ENCODE measurements at places on chromosomes 7 and 10.

GRCh38 chr7:98877692-98878364, 504 bp upstream of the TRRAP start:
- H3K4me3 ChIP-seq, result peak overlapping the region; percentile 70
- no peak overlapping the region for H3K27ac ChIP-seq
- peaks cover 20% of the 10 kb centered on the region for H3K36me3 ChIP-seq
- DNase-seq, result no peak
- peaks cover 3% of the 10 kb centered on the region for H3K27me3 ChIP-seq

- no peak overlapping the region for H3K27ac ChIP-seq
- no peak overlapping the region for H3K4me3 ChIP-seq
- no peaks in the 10 kb centered on the region for H3K27me3 ChIP-seq
- DNase-seq, result no peak
These were observed 397.6 kb downstream of the MAGI2 start for GRCh38 chr7:79055722-79056415.

DNA sequence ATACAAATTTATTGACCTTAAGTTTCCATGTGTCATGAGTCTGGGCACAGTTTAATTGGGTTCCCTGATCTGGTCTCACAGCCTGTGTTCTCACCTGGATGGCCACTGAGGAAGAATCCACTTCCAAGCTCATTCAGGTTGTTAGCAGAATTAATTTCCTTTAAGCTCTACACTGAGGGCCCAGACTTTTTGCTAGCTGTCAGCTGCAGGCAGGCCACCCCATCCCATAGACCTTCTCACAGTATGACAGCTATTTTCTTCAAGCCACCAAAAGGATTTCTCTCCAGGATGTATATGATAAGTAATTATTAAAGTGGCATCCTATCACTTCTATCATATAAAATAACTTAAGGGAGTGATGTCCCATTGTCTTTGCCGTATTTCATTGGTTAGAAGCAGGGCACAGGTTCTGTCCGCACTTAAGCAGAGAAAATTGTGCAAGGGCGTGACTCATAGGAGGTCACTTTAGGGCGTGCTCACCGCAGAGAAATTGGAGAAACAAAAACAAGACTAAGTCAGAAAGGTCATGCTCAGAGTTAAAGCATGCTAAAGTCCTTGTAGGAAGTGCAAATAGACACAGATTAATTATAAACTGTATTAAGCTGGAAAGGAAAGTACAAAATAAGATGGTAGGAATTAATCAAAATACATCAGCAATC, 109.9 kb downstream of the AHR start:
- DNase-seq, result no peak
- H3K27ac ChIP-seq, result no peak overlapping the region
- H3K36me3 ChIP-seq, result no peaks in the 10 kb centered on the region

- H3K36me3 ChIP-seq, result peaks cover 3% of the 10 kb centered on the region
- H3K4me3 ChIP-seq, result no peak overlapping the region
- H3K4me1 ChIP-seq, result peaks cover 12% of the 10 kb centered on the region
- no peaks in the 10 kb centered on the region for H3K27me3 ChIP-seq
These were observed 32.1 kb downstream of the HIPK2 start for GRCh38 chr7:139745678-139746143.

DNA sequence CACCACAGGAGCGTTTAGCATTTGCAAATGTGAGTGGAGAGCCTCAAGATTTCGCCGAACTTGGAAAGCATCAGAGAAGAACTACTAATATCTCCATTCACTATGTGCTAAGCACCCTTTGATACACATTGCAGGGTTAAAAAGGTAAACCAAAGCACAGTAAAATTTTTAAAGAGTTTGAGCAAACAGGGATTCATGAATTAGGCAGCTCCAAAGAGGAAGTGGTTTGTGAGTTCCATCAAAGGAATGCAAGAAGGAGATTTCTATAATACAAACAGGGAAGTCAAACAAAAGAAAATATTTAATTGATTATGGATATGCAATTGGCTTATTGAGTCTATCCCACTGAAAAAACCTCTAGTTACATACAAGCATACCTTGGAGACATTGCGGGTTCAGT, 81.1 kb upstream of the TMEM72 start:
- H3K27me3 ChIP-seq, result peaks cover 4% of the 10 kb centered on the region
- no peaks in the 10 kb centered on the region for H3K4me1 ChIP-seq
- no peak overlapping the region for H3K4me3 ChIP-seq
- no peaks in the 10 kb centered on the region for H3K36me3 ChIP-seq
- H3K27ac ChIP-seq, result no peak overlapping the region
- no peak for DNase-seq

GRCh38 chr7:66921396-66921917, 432 bp downstream of the TMEM248 start:
- H3K4me3 ChIP-seq, result peak overlapping the region; percentile 92
- H3K27me3 ChIP-seq, result no peaks in the 10 kb centered on the region

DNA sequence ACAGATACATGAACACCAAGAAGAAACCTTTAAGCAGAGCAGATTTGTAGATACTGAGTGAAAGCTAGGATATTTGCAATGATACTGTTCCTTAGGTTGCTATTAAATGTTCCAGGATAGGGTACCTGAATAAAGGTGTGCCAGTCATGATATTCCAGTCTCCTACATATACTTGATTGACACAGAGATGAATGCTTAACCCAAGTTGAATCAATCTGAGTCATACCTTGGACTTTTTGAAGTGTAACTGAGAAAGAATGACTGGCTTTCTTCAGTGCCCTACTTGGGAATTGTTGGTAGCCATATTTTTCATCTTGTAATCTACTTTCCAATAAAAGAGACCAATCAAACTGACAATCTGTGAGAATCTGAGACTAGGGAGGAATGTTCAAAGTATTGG, 805.7 kb upstream of the GHITM start:
- no peak overlapping the region for H3K27ac ChIP-seq
- H3K4me3 ChIP-seq, result no peak overlapping the region
- no peaks in the 10 kb centered on the region for H3K27me3 ChIP-seq
- H3K4me1 ChIP-seq, result no peaks in the 10 kb centered on the region

DNA sequence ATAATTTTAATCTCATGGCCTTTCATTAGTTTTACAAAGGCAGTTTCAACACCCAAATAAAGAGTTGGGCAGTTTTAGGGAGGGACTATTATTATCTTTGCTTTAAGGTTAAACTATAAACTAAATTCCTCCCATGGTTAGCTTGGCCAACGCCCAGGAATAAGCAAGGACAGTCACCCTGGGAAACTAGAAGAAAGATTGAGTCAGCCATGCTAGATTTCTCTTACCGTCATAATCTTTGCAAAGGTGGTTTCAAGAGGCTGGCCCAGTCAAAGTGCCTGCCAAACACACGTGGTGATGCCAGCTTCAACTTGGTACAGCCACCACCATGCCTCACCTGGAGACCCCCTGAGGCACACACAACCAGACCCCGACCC, 317.4 kb upstream of the SP8 start:
- no peak overlapping the region for H3K4me3 ChIP-seq
- no peaks in the 10 kb centered on the region for H3K4me1 ChIP-seq
- no peaks in the 10 kb centered on the region for H3K27me3 ChIP-seq
- no peak for DNase-seq
- no peak overlapping the region for H3K27ac ChIP-seq

- H3K4me1 ChIP-seq, result no peaks in the 10 kb centered on the region
- no peak overlapping the region for H3K27ac ChIP-seq
- H3K27me3 ChIP-seq, result no peaks in the 10 kb centered on the region
- DNase-seq, result no peak
These were observed 83.9 kb downstream of the SEPTIN14 start for GRCh38 chr7:55778631-55779030.

DNA sequence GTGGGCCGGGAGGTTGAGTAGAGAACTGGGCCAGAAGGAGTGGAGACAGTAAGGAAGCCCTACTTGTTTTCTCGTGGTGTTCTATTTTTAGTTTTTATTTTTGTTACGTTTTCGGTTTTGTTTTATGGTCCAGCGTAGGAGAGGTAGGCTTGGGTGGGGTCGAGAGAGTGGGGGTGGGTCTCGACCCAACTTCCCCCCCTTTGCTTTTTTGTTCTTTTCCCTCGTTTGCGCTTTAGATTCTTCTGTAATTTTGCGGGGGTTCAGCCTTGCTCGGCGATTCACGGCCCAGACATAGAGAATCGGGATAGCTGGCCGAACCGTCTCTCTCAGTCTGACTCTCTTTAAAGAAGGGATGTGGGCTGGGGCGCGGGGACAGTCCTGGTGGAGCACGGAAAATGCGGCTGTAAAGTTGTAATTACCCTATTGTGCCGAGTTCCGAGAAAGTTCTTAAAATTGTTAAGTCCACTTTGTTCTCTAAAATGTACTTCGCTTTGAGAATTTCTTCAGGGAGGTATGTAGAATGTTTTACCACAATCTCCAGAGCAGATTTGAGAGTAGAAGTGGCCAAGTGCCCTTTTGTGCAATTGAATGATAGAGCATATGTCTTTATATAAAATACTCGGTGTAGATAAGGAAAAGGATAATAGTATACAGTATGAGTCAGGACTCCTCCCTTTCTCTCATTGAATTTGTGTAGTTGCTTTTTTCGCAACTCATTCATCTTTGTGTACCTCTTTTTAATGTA, 816 bp downstream of the DMTF1 start:
- peak overlapping the region; percentile 93 for H3K4me3 ChIP-seq
- DNase-seq, result peak; percentile 16
- no peaks in the 10 kb centered on the region for H3K27me3 ChIP-seq
- H3K4me1 ChIP-seq, result peaks cover 39% of the 10 kb centered on the region
- peaks cover 27% of the 10 kb centered on the region for H3K36me3 ChIP-seq

DNA sequence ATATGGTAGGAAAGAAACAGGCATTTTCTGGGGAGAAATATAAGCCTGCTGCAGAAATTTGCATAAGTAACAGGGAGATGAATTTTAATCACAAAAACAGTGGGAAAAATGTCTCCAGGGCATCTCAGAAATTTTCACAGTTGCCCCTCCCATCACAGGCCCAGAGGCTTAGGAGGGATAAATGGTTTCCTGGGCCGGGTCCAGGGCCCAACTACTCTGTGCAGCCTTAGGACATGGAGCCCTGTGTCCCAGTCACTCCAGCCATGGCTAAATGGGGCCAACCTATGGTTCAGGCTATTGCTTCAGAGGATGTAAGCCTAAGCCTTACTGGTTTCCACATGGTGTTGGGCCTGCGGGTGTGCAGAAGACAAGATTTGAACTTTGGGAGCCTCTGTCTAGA, 9.2 kb downstream of the OR6B1 start:
- no peaks in the 10 kb centered on the region for H3K27me3 ChIP-seq
- no peaks in the 10 kb centered on the region for H3K36me3 ChIP-seq
- no peak for DNase-seq
- H3K27ac ChIP-seq, result no peak overlapping the region
- H3K4me3 ChIP-seq, result no peak overlapping the region
- no peaks in the 10 kb centered on the region for H3K4me1 ChIP-seq

- no peak overlapping the region for H3K27ac ChIP-seq
- H3K4me3 ChIP-seq, result no peak overlapping the region
- H3K36me3 ChIP-seq, result no peaks in the 10 kb centered on the region
- no peaks in the 10 kb centered on the region for H3K27me3 ChIP-seq
- H3K4me1 ChIP-seq, result peaks cover 8% of the 10 kb centered on the region
These were observed 5.7 kb upstream of the AP5Z1 start for GRCh38 chr7:4769761-4770160.

GRCh38 chr10:130137659-130138478, 1.7 kb downstream of the GLRX3 start:
- DNase-seq, result no peak
- H3K27ac ChIP-seq, result peak overlapping the region; percentile 79
- H3K27me3 ChIP-seq, result no peaks in the 10 kb centered on the region
- peaks cover 34% of the 10 kb centered on the region for H3K36me3 ChIP-seq

- peaks cover 12% of the 10 kb centered on the region for H3K4me1 ChIP-seq
- no peak overlapping the region for H3K4me3 ChIP-seq
These were observed 158.2 kb downstream of the SPAG6 start for GRCh38 chr10:22503315-22504088.

DNA sequence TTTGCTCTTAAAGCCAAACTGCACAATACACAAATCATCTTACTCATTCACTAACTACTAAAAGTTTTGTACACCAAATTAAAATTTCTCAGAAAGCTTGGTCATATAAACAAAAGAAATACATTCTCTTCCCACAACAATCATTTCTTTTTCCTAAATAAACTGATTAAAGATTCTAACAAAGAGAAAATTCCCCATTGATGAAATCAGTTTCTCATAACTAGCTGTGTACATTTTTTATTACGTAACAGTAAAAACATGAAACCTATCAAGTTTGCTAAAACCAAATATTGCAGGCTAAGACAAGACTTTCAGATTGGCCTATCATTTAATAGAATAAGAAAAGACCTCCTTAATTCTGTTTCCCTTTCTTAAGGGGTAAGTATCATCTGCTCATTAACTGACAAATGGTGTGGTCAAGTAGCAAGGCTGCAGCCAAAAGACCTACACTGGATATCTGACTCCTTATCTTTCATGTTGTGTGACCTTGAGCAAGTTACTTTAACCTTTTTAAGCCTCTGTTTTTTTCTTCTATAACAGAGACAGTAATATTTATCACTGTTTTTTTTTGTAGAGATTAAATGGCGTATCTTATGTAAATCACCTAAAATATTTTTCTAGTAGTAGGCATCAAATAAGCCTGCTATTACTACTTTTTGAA, 22.4 kb downstream of the NAMPT start:
- no peaks in the 10 kb centered on the region for H3K27me3 ChIP-seq
- H3K4me3 ChIP-seq, result no peak overlapping the region
- H3K27ac ChIP-seq, result no peak overlapping the region

- no peak for DNase-seq
- H3K4me3 ChIP-seq, result no peak overlapping the region
- H3K36me3 ChIP-seq, result peaks cover 35% of the 10 kb centered on the region
- no peaks in the 10 kb centered on the region for H3K27me3 ChIP-seq
- no peaks in the 10 kb centered on the region for H3K4me1 ChIP-seq
- no peak overlapping the region for H3K27ac ChIP-seq
These were observed 9.5 kb downstream of the PHKG1 start for GRCh38 chr7:56083150-56083785.

DNA sequence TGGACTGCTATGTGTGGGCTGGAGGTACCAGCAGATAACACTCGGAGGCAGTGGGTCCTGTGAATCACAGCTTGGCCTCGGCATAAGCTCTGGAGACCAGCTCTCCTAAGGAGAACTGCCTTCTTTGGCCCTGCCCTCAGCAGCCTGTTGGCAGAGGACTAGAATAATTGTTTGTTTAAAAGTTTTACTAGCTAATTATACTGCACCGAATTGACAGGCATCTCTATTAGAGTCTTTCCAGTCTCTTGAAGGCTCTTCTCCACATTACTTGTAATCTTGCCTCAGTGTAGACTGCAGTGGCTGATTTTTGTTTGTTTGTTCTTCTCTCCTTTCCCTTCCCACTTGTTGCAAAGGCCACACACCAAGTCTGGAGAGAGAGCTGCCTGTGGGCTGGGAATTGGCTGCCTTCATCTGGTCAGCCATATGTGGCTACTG, 183.2 kb downstream of the AUTS2 start:
- no peak for DNase-seq
- H3K27me3 ChIP-seq, result no peaks in the 10 kb centered on the region
- no peaks in the 10 kb centered on the region for H3K36me3 ChIP-seq
- H3K4me3 ChIP-seq, result no peak overlapping the region

Measured in activated T-helper 2 cell treated with anti-CD3 and anti-CD28 coated beads, Interferon-gamma antibody, Interleukin-2, Interleukin-4, amounts not matched to agents 10 μg/mL and 5 μg/mL and 100 μg/mL, durations not matched to agents 14 hours and 24 hours and 36 hours (primary cell).